Lower lobe of right lung (tissue), 2 donors: ENCODE measurements at places on chromosomes 3 and 15. TPM values are rescaled to one million over a fixed set of nuclear protein-coding genes. Genes with fewer than 3 reads are reported as not detected.

- H3K4me3 ChIP-seq = no peak overlapping the region
- no peaks in the 10 kb centered on the region for H3K27me3 ChIP-seq
- no peak for DNase-seq
- H3K36me3 ChIP-seq = no peaks in the 10 kb centered on the region
- H3K4me1 ChIP-seq = no peaks in the 10 kb centered on the region
- no peak overlapping the region for H3K27ac ChIP-seq
Measured at GRCh38 chr3:38267662-38268061, 2.0 kb downstream of the SLC22A13 start.

- no peak overlapping the region for H3K4me3 ChIP-seq
- no peaks in the 10 kb centered on the region for H3K27me3 ChIP-seq
- no peaks in the 10 kb centered on the region for H3K36me3 ChIP-seq
Measured at GRCh38 chr15:60583946-60584345, 105.0 kb upstream of the ICE2 start.

DNA sequence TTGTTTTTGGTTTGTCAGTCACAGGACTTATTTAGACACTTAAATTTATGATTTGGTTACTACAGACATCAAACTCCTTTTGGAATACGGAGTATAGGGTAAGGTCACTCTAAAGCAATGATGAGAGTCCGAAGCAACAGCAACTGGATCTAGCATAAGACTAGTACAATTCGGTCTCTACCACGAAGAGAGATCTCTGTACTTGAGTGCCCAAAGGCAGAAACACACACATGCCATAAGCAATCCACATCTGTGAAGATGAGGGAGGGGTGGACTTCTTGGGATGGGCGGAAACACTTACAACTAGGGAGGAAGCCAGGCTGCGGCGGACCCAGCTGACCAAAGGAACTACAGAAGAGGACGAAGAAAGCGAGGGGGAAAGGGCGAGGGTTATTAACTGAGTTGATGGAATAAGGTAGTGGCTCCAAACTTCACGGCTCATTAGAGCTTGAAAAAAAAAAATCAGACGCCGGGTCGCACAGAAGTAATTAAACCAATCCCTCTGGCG is 595 bp downstream of the DPH6 start:
- H3K4me3 ChIP-seq = peak overlapping the region; percentile 77
- peaks cover 25% of the 10 kb centered on the region for H3K4me1 ChIP-seq
- no peaks in the 10 kb centered on the region for H3K27me3 ChIP-seq
- no peaks in the 10 kb centered on the region for H3K36me3 ChIP-seq

DNA sequence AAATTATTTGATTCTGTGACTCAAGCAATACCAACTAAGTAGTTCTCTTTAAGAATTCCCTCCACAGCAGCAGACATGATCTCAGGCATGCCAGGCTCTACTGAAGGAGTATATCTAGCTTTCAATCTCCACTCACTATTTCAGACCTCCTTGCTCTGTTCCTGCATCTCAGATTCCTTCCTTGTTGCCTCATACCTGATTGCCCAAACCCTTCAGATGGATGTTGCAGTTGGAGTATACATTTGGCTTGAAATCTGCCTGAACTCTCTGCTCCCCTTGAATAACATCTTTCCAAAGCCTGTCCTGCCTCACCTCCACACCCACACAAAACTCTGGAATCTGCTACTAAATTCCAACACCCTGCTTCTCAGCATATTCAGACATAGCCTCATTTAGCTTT is 19.8 kb upstream of the TM4SF4 start:
- H3K4me1 ChIP-seq = peaks cover 7% of the 10 kb centered on the region
- no peak overlapping the region for H3K27ac ChIP-seq

DNA sequence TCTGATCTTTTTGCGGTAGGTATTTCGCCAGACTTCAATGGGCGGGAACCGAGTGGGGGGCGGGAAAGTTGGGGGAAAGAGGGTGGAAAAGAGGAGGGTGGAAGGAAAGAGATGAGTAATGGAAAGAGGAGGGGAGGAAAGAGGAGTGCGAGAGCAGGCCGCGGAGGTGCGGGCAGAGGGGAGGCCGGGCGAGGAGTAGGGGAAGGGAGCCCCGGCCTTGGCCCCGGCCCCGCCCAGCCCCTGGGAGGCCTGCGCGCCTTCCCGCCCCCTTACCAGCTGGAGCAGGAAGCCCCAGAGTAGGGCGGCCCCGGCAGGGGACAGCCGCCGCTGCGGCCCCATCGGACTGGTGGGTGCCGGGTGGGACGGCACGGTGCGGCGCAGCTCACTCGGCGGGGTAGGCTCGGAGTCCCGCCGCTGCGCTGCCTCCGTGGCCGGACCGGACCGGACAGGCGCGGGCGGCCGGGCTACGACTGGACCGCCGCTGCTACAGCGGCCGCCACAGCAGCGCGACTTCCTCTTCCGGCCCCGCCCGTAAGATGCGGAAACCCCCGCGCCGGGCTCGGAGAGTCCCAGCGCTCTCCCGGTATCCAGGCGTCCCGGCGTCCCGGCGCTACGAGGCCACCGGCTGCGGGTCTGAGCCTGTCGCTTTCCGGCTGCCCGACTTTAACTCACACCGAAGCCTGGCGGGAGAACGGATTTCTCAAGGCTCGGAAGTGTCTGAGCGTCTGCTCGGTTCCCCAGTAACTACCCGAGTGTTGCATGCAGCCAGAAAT is at the start of gene SPPL2A:
Gene SPPL2A, minus strand, starts transcription at position 512 of the 773 bp plus-strand sequence. Its CDS starts 173 bp downstream, at position 339.
- peak within 1 kb of the TSS; percentile 91 for H3K4me3 ChIP-seq
- H3K27me3 ChIP-seq = no peaks in the 10 kb centered on the region
- DNase-seq = peak; percentile 89
- peak within 1 kb of the TSS; percentile 99 for H3K27ac ChIP-seq

The GPR15 gene
- total RNA-seq = 1.4 TPM

The SLCO2A1 gene
- 204 TPM for total RNA-seq

The HHLA2 gene
- 4.9 TPM for total RNA-seq

The LSAMP gene
- total RNA-seq = 20.1 TPM

The PYDC2 gene
- total RNA-seq = not detected

DNA sequence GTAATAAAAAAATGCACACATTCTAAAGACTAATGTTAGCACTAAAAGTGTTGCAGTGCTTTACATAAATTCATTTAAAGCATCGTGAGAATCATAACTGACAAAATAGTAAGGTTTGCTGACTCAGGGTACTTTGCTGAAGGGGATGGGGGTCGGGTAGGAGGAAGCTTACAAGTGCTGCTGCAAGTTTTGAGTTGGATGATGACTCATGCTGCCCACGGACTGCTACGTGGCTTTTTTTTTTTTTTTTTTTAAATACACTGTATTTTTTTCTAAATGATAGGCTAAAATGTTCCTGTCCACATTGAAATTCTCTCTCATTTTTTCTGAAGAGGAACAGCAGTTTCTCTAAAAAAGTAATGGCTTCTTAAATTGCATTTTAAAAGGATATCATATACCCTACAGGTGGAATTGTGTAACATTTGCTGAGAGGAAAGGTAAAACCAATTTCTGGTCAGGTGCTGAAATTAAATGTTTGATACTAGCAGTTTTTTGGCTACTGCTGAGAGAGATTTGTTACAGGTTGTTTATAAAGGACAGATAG is 2.2 kb downstream of the MAPK6 start:
- H3K27me3 ChIP-seq = no peaks in the 10 kb centered on the region
- no peaks in the 10 kb centered on the region for H3K36me3 ChIP-seq
- H3K27ac ChIP-seq = peak overlapping the region; percentile 96
- DNase-seq = no peak

The EBLN2 gene
- total RNA-seq = 3.6 TPM

GRCh38 chr15:58839485-58839884 is 68.4 kb downstream of the MINDY2 start:
- no peak overlapping the region for H3K4me3 ChIP-seq
- no peak overlapping the region for H3K27ac ChIP-seq
- no peak for DNase-seq
- no peaks in the 10 kb centered on the region for H3K4me1 ChIP-seq

The C2CD4A gene
- 0.18 TPM for total RNA-seq

- no peaks in the 10 kb centered on the region for H3K36me3 ChIP-seq
- no peak overlapping the region for H3K27ac ChIP-seq
- H3K4me3 ChIP-seq = no peak overlapping the region
- H3K27me3 ChIP-seq = no peaks in the 10 kb centered on the region
Measured at GRCh38 chr3:171565481-171566058, 105.4 kb upstream of the TNIK start.

DNA sequence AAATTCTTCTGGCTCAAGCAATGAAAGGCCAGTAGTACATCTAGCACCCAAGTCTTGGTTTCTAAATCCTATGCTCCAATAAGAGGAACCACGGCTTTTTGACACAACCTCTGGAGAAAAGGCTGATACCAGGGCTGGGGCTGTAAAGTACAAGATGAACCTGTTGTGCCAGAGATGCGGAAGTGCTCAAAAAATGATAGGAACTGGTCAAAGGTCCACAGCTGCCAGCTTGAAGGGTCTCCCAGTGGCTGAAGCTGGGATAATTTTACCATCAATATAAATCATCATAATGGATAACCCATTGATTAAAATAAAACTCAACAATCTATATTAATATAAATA is 558 bp upstream of the NCEH1 start:
- H3K4me3 ChIP-seq = peak overlapping the region; percentile 71
- H3K36me3 ChIP-seq = no peaks in the 10 kb centered on the region
- peaks cover 30% of the 10 kb centered on the region for H3K4me1 ChIP-seq

DNA sequence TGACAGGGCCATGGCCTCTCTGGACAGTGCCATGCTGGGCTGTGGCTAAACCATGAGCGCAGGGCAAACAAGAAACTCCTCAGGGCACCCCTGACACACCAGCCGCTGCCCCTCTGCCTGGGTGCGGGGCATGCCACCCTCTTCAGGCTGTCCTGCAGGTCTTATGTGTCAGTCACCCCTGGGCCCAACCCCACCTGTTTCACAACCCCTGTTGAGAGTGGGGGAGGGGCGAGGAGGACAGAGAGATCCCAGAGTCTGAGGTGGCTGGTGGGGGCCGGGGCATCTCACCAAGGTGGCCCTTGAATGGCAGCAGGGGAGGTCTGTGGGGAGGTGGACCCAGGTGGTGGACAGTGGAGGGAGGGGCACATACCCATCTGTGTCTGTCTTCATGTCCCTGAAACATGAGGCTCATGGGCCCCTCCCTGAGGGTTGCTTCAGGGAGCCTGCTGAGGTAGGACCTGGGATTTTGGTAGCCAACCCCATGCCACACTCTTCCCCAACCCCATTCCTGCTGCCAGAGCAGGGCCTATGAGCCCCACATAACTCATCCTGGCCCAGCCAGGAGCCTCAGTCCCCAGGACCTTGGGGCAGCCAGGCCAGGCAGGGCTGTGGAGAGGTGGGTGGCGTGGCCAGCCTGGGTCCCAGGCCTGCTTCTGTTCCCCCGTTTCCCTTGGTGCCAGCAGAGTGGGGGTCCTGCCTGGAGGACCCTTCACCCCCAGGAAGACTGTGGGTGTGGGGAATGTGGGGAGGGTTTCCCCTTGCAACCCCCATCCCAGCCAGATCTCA is 1.7 kb upstream of the STAB1 start:
- no peak overlapping the region for H3K27ac ChIP-seq
- H3K4me3 ChIP-seq = no peak overlapping the region
- DNase-seq = no peak
- no peaks in the 10 kb centered on the region for H3K27me3 ChIP-seq
- H3K36me3 ChIP-seq = peaks cover 49% of the 10 kb centered on the region

- H3K36me3 ChIP-seq = no peaks in the 10 kb centered on the region
- no peaks in the 10 kb centered on the region for H3K27me3 ChIP-seq
- no peak overlapping the region for H3K4me3 ChIP-seq
- H3K4me1 ChIP-seq = no peaks in the 10 kb centered on the region
- H3K27ac ChIP-seq = no peak overlapping the region
Measured at GRCh38 chr3:89617706-89618105, 510.3 kb downstream of the EPHA3 start.

DNA sequence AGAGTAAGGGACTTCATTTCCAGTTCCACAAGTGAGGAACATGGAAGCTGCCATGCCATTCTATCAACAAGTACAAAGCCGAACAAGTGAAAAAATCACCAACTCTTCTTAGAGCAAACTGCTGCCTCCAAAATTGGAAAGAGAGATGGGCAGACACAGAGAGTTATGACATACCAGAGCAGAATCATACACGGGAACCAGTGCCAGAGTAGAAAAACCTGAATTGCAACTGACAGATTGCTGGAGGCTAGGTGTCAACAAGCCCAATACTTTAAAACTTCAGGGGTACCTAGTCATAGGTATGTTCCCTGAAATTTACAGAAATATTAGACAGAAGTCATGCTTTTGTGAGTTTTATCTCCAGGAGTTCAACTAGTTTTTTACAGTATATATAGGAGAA is 62.0 kb downstream of the TTBK2 start:
- no peaks in the 10 kb centered on the region for H3K4me1 ChIP-seq
- DNase-seq = no peak

DNA sequence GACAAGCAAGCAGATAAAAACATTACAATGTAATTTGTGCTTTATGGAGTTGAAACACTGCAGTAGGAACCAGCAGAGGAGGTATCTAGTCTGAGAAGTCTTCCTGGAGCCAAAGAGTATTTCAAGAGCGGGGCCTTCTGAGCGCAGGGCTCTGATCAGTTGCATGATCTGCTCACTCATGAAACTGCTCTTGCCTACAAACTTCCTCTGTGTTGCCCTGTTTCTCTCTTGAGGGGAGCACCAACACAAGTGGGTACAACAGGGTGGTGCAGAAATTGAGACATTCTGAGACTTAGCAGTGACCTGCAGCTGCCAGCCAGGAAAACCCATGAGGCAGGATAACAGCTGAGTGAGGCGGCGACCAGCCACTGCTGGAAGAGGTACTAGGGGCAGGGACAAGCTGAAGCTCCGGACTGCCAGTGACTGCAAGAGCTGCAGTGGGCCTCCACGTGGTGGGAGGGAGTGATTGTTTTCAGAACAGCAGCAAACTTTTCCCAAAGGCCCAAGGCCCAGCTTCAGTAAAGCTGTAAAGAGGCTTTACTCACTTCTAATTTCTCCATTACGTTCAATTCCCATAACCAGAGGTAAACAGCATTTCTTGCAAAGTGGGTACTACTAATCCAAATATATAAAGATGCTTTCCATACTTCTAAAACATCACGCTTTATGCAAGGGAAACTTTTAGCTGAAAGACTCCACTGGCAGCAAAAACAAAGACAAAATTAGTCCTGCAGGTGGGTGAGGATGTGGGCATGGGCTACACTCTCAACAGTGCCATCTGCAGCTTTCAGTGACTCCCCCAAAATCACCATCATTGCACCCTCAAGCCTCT is 69.0 kb upstream of the LPP start:
- no peaks in the 10 kb centered on the region for H3K27me3 ChIP-seq
- H3K4me3 ChIP-seq = no peak overlapping the region
- DNase-seq = no peak
- H3K4me1 ChIP-seq = no peaks in the 10 kb centered on the region
- no peak overlapping the region for H3K27ac ChIP-seq

DNA sequence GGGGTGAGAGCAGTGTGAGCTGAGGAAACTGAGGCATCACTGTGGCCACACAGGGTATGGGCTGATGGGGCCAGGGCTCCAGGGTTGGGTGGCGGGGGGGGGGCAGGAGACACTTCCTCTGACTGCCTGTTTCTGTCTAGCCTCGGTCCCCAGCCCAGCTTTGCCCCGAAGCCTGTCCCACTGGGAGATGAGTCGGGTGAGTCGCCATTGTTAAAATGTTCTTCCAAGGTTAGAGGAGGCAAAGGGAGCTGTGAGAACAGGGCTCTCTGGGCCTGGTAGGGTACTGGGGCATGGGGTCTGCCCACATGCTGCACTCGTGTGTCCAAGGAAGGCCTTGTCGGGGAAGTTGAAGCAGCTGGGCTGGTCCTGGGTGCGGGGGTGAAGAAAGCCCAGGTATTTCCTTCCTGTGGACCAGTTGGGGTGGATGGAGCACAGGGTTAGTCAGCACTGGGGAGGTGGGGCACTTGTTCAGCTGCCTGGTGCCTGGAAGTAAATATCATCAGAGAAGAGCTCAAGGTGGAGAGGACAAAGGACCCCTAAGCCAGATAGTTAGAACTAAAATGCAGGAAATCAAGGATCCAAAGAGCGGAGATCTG is 8.3 kb upstream of the JMJD7 start:
- DNase-seq = no peak
- no peak overlapping the region for H3K27ac ChIP-seq
